ENCODE measurements at places on chromosomes 2 and 18.

GRCh38 chr2:106107509-106108131 is 86.5 kb downstream of the UXS1 start:
- H3K36me3 ChIP-seq: peaks cover 71% of the 10 kb centered on the region
- peaks cover 19% of the 10 kb centered on the region for H3K4me1 ChIP-seq
- H3K4me3 ChIP-seq: no peak overlapping the region
- H3K27ac ChIP-seq: no peak overlapping the region
- peak; percentile 69 for DNase-seq
- no peaks in the 10 kb centered on the region for H3K27me3 ChIP-seq

GRCh38 chr2:207225773-207226172 is 60.0 kb upstream of the KLF7 start:
- H3K36me3 ChIP-seq: no peaks in the 10 kb centered on the region
- H3K4me3 ChIP-seq: no peak overlapping the region
- H3K4me1 ChIP-seq: peaks cover 11% of the 10 kb centered on the region
- no peaks in the 10 kb centered on the region for H3K27me3 ChIP-seq
- DNase-seq: no peak

DNA sequence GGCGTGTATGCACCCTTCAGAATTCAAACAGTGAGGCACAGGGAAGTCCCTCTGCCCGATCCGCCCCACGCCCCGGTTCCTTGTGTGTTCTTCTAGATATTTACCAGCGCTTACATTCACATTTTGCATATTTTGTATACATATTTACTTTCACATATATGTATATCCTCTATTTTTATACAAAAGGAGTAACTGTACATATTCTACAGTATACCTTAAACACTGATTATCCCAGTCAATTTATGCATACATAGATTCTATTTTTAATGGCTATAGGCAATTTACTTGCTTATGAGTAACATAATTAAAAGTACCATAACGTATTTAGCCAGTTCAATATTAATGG is 307 bp upstream of the DUSP11 start:
- no peak for DNase-seq
- H3K4me3 ChIP-seq: no peak overlapping the region
- no peak overlapping the region for H3K27ac ChIP-seq
- H3K36me3 ChIP-seq: peaks cover 3% of the 10 kb centered on the region
- H3K4me1 ChIP-seq: peaks cover 8% of the 10 kb centered on the region

GRCh38 chr2:218547511-218547910 is 20.6 kb downstream of the USP37 start:
- no peaks in the 10 kb centered on the region for H3K4me1 ChIP-seq
- no peak overlapping the region for H3K4me3 ChIP-seq
- H3K27me3 ChIP-seq: no peaks in the 10 kb centered on the region
- DNase-seq: no peak

DNA sequence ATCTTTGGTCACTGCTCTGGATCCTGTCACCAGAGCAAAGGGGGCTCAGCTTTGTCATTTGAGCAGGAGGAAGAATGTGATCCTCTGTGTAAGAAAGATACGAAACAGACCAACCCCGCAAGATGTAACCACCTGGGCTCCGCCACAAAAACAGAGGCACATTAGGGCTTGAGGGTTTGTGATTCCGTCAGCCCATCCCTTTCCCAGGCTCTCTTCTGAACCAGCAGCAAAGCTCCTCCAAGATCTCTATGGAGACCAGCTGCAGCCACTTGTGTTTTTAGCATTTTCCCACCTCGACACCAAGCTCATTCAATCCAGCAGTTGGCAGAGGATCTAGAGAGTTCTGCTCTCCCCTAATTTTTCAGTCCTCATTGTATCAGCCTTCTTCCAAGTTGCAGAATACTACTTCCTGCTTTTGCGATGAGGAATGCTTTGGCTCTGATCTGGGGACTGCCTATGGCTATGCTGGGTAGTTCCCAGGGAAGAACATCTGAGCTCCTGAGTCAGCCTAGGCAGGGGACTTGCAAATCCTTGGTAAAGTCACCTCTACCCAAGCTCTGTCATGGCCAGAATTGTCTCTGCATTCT is 139.6 kb upstream of the RAB12 start:
- no peak overlapping the region for H3K4me3 ChIP-seq
- no peak for DNase-seq
- H3K4me1 ChIP-seq: peaks cover 2% of the 10 kb centered on the region
- H3K36me3 ChIP-seq: no peaks in the 10 kb centered on the region

DNA sequence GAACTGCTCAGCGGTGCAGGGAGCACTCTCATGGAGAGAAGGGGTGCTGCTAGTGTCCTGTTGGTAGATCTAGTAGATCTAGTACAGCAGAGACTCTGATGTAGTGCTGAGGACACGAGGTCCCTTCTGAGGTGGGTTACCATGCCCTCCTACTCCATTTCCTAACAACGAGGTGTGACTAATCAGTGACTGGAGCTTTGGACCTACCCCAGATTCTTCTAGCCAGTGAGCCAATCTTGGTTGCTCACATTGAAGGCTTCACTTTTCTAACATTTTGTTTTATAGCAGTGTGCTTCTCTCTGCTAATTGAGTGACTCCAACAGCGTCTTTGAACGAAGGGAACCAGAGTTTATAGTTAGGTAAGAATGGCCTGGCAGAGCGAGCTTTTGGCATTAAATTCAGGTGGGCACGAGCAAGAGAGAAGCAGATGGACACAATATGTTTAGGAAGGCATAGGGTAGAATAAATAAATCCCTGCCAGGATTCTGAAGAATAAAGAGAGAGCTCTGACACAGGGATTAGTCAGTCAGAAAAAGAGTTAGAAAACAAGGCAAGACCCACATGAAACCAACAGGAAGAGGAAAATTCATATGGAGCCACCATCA is 306.0 kb upstream of the RAB12 start:
- H3K4me3 ChIP-seq: no peak overlapping the region
- H3K27ac ChIP-seq: no peak overlapping the region
- H3K36me3 ChIP-seq: peaks cover 7% of the 10 kb centered on the region
- DNase-seq: no peak
- H3K27me3 ChIP-seq: no peaks in the 10 kb centered on the region
- H3K4me1 ChIP-seq: peaks cover 12% of the 10 kb centered on the region

DNA sequence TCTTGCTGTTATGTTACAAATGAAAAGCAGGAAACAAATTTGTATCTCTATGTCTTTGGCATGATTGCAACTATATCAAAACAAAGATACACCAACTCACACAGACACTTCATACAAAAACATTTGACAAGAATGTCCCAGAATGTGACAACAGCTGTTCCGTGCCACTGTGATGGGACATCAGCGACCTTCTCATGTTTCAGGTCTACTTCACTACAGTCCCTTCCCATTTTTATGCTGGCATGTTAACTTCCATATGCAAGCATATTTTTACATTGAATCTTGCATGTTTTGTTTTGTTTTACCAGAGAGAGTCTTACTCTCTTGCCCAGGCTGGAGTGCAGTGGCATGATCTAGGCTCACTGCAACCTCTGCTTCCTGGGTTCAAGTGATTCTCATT is 71.2 kb downstream of the STK25 start:
- H3K4me3 ChIP-seq: no peak overlapping the region
- no peak for DNase-seq
- no peaks in the 10 kb centered on the region for H3K4me1 ChIP-seq
- no peak overlapping the region for H3K27ac ChIP-seq
- no peaks in the 10 kb centered on the region for H3K27me3 ChIP-seq
- peaks cover 86% of the 10 kb centered on the region for H3K36me3 ChIP-seq

DNA sequence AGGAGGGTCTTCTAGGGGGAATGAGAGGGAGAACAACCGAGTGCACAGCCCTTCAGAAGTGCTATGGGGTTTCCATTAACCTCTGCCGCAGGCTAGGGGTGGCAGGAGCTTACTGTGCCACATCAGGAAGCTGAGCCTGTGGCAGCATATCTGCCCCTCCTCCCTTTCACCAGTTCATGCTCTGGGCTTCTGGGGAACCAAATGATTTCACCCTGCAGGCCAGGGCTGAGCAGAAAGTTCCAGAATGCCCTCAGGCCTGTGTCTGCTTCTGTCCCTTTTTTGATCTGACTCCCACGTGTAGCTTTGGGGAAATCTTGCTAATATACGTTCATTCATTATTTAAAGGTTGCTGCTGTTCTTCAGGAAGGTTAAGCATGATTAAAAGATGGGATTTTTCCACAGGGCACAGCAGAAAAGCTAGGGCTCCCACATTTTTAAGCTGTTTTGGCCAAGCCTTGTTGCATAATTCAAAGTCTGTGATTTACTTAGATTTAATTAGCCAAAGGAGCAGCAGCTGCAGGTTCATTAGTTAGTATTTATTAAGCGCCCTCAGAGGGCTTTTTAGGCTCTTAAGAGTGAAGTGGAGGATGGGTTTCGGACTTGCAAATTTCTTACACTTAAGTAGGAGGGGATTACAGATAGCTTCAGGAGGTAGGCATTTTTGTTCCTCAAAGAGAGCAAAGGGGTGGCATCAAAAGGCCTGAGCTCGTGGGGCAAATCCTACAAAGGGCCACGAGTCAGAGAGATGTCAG is 10.2 kb downstream of the TMEM247 start:
- no peaks in the 10 kb centered on the region for H3K27me3 ChIP-seq
- DNase-seq: no peak
- H3K4me1 ChIP-seq: peaks cover 9% of the 10 kb centered on the region
- no peak overlapping the region for H3K4me3 ChIP-seq

DNA sequence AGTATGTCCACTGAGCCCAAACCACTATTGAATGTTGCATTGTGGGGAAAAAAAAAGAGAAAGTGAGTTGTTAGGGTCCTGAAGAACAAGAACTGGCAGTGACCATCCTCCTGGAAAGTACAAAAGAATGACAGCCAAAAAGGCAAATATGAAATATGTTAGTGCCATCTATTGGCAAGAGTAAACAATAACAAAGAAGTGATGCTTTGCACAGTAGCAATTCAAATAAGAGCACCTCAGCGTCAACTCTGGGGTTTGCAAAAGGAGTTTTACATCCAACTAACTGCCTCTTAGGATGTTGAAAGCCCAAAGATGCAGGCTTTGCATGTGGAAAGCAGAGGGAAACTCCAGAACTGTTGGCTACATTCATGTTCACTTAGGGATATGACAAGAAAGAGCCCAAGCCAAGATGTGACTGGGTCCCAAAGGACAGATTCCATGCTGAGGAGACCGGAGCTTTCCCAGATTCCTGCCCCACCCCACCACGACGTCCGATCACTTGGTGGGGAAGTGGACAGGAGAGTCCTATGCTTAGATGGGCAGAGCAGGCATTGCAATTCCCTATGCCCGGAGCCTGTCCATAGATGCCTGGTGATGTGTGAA is 15.6 kb downstream of the TRABD2A start:
- no peak overlapping the region for H3K27ac ChIP-seq
- H3K4me1 ChIP-seq: peaks cover 1% of the 10 kb centered on the region
- peak; percentile 31 for DNase-seq
- H3K27me3 ChIP-seq: peaks cover 17% of the 10 kb centered on the region

- DNase-seq: no peak
These were observed 113.1 kb downstream of the UXS1 start for GRCh38 chr2:106080959-106081358.

DNA sequence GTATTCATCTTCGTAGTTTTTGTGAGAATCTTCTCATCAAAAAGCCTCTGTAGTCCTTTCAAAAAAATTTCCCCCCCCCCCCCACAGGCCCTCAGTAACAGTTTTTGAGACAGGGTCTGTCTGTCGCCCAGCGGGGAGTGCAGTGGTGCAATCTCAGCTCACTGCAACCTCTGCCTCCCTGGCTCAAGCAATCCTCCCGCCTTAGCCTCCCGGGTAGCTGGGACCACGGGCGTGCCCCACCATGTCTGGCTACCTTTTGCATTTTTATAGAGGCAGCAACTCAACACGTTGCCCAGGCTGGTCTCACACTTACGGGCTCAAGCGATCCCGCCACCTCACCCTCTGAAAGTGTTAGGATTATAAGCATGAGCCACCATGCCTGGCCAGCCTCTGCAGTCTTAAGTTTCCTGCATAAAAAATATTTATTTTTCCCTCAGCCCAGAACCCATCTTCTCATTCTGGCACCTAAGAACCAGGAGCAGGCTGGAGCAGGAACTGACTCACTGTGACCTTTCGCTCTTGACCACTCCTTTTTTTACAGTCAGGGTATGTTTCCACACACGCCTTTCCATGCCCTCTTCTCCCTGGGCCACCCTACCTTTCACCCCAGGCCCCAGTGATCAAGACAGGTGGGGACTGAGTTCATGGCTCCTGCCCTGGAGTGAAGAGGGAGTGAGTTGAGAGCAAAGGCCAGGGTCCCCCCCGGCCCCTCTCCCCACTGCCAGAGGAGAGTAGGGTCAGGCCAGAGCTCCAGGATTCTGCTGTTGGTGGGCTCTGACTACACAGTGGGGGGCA is 32.5 kb upstream of the NT5DC4 start:
- H3K4me3 ChIP-seq: no peak overlapping the region
- DNase-seq: peak; percentile 38
- no peaks in the 10 kb centered on the region for H3K27me3 ChIP-seq
- no peak overlapping the region for H3K27ac ChIP-seq

DNA sequence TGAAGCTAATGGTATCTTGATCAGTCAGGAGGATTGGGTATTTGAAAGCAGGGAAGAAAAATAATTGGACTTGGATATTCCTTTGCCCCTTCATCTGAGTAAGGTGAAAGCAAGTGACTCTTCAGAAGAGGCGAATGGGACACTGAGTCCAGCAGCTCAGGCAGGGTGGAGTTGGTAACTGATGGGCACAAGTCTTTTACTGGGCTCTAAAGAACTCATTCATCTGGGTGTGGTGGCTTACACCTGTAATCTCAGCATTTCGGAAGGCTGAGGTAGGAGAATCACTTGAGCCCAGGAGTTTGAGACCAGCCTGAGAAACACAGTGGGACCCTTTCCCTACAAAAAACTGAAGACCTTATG is 11.2 kb downstream of the CFLAR start:
- peaks cover 33% of the 10 kb centered on the region for H3K4me1 ChIP-seq
- H3K4me3 ChIP-seq: peak overlapping the region; percentile 61
- no peaks in the 10 kb centered on the region for H3K27me3 ChIP-seq
- DNase-seq: no peak
- H3K36me3 ChIP-seq: no peaks in the 10 kb centered on the region

DNA sequence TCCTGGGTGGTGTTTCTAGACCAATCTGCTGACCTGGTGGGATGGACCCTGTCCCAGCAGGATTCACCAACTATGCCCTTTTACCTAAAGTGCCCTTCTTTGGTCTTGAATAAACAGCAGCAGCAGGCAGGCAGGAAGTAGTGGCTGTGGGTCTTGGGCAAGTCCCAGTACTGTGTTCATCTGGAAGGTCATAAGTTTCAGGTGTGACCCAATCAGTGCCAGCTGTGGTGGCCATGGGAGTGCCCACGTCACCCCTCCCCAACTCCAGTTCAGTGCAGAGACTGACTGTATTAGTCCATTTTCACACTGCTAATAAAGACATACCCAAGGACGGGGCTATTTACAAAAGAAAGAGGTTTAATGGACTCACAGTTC is 148.3 kb upstream of the SRD5A2 start:
- no peak overlapping the region for H3K4me3 ChIP-seq
- DNase-seq: no peak
- no peaks in the 10 kb centered on the region for H3K36me3 ChIP-seq
- H3K27ac ChIP-seq: no peak overlapping the region
